Stimulated activated naive CD8-positive, alpha-beta T cell treated with anti-CD3 and anti-CD28 coated beads, Interleukin-15, Interleukin-2, amounts not matched to agents 100 U/mL and 50 U/mL, for 24 hours (primary cell): ENCODE measurements at places on chromosomes 12 and 14.
A peak's percentile ranks its signal among the peaks of the same experiment; 100 is the strongest.

DNA sequence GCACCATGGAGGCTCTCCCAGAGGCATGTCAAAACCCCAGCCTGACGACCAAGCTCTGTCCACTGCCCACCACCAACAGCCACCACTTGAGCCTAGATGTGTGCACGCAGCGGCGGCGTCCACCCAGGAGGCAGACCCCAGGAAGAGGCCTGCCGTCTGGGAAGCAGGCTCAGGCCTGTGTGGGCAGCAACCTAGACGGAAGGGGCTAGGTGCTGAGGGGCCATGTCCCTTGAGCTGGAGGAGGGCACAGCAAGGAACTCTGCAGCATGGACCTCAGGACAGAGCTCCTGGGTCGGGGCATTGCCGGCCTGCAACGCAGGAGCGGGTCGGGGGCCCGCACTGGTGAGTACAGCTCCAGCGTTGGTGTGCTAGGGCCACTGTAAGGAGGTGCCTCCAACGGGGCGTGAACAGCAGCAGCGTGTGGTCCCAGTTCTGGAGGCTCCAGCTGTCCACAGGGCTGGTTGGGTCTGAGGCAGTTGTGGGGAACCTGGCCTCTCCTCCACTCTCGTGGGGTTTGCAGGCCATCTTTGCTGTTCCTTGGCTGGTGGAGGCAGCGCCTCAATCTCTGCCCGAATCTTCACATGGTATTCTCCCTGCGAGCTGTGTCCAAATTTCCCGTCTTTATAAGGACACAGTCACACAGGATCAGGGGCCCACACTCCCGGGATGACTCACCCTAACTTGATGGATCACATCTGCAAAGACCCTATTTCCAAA lies 20.5 kb downstream of the ZBTB42 start:
- DNase-seq, result no peak

GRCh38 chr14:22387776-22388241 lies 201.2 kb downstream of the DAD1 start:
- DNase-seq, result no peak

DNA sequence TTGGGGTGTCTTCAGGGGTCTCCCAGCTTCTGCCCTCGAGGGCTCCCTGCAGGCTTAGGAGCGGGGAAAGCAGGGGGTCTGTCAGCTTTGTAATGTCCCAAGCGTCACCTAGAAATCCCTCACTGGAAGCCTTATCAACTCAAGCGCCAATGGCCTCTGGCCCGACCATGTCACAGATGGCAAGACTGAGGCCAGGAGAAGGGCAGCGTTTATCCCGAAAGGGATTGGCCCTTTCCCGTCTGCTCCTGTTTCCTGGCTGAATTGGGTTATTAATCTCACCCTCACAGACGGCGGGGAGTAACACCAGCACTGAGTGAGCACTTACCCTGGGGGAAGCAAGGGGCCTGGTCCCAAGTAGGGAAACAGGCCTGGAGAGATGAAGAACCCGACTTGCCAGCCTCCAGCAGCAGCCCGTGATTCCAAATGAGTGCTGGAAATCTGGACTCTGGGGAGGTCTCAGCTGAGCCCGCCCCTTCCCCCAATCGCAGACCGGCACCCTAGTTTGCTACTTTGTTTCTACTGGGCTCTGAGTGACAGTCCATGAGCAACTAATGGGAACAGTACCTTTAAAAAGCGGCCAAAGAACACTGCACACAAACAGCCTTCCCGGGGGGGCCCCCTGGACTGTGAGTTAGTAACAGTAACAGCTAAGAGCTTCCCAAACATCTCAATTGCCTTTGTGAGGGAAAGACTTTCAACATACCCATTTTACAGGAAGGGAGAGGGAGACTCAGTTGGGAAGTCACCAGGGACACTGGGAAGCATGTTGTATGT lies 2.1 kb upstream of the NCOR2 start:
- no peak for DNase-seq

- DNase-seq, result no peak
Measured at GRCh38 chr12:74897425-74898211, 312.0 kb downstream of the KCNC2 start.

DNA sequence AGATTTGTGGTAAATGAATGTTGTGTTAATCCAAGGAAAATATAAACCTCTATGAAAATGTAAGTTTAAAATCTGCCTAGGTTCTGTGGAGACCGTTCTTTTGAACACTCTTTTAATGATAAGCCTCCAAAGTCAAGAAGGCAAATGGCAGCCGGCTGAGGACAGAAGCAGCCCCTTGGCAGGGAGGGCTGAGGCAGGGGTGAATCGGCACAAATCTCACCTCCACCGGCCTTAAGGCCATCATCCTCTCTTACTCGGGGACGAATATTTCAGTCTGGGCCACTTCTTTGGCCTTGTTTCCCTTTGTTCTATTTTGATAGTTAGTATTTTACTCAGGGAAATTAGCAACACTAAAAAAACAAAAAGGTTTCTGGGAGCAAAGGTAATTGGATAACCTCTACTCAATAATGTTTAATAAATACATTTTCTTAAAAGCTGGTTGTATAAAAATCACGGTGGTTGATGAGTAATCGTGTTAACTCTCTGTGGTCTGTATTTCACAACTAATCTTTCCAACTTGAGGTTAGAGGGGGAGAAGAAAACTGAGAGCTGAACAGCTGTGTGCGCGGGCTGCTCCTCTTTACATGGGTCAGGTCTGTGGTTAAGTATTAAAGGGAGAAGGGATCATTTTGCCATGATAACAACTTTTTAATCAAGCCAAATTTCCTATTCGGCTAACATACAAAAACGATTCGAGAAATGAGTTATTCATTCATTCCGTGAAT lies 18.6 kb downstream of the LGMN start:
- peak; percentile 48 for DNase-seq

- DNase-seq, result no peak
Measured at GRCh38 chr14:47590767-47591495, 84.5 kb downstream of the MDGA2 start.
